ENCODE measurements at places on chromosomes 4 and X.
A peak's percentile ranks its signal among the peaks of the same experiment; 100 is the strongest.

DNA sequence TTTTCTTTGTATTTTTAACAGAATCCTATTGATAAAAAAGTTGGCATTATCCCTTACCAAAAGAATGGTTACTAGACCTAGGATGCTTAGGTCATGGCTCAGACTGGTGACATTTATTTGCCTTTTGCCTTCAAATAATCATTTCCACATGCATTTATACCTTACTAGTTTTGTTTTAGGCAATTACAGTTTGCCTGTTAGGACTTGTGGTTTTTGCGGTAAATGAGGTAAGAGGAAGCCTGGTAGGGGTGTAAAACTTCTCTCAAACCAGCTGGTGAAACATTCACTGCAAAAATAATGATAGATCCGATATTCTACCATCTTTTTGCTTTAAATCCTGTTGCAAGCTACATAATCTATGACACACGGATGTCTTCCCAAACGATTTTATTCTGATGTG, 12.1 kb downstream of the LAMP2 start:
- no peak for DNase-seq

DNA sequence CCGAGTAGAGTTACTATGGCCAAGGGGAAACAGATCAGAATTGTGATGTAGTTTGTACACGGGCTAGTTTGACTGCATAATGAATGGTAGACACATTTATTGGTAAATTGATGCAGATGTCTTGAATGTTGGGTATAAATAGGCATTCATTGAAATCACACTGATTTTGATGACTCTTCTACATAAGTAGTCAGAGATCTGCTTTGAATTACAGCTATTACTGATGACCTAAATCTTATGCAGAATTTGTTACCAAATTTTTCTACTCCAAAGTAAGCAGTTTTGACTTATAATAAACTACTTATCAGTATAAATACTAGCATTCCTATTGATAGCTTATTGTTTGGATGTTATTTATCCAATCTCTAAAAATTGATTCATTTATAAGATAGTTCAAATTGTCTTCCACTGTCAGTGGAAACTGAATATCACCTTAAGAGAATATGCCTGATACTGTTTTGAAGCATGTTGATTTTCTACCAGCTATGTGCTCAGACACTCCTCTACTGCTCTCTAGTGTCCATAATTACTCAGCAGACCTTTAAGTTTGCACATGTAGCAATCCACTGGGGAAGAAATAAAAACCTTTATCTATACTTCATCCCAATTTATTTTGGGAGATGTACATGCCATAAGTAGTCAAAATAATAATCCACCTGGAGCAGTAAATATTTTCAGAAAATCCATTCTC, 120.3 kb downstream of the RASL11B start:
- DNase-seq, result peak; percentile 8

- DNase-seq, result no peak
Measured at GRCh38 chr4:91961504-91961903, 342.3 kb upstream of the GRID2 start.

DNA sequence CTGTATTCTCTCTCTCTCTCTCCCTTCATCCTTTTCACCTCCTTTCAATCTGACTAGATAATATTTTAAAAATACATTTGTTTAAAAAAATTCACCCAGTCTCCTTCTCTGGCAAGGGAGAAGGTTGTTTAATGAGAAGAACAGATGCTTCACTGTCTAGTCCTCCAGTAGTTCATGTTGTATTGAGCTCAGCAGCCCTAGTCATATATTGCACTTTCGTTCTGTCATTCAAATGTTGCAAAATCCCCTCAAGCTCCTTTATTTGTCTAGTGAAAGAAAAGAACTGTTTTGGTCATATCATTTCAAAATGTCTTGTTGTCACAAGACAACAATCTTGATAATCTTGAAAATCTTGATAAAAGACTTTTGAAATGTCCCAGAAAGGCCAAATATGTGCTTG, 248.0 kb downstream of the GALNTL6 start:
- DNase-seq, result no peak

- DNase-seq, result no peak
Measured at GRCh38 chr4:188484256-188484655, 345.0 kb downstream of the TRIML1 start.

DNA sequence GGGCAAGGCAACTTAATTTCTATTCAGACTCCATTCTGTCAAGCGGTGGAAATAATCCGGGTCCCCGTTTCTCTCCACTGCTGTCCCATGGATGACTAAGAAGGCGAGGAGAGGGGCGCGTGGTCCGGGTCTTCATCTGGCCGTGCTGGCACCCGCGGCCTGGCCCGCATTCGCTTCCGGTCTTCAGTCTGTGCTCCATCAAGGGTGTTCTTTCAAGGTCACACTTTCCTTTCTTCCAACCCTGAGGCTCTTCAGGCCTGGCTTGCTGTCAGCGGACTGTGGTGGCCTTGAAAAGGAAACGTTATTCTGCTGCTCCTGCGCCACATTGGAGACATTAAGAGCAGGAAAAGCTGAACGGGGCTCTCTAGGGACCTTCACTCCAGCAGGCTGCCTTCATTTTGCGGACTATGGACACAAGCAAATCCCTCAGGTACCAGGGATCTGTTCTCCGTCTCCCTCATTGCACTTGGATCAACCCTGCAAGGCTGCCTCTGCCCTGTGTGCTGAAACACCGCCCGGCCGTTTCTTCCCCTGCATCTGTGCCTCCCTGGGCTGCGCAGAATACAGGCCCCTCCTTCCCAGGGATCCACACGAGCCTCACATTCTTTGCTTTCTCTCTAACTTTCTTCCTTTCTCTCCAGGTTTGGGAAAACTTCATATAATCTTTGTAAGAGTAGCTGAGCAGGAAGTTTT, 5.7 kb upstream of the SLC25A4 start:
- DNase-seq, result no peak

DNA sequence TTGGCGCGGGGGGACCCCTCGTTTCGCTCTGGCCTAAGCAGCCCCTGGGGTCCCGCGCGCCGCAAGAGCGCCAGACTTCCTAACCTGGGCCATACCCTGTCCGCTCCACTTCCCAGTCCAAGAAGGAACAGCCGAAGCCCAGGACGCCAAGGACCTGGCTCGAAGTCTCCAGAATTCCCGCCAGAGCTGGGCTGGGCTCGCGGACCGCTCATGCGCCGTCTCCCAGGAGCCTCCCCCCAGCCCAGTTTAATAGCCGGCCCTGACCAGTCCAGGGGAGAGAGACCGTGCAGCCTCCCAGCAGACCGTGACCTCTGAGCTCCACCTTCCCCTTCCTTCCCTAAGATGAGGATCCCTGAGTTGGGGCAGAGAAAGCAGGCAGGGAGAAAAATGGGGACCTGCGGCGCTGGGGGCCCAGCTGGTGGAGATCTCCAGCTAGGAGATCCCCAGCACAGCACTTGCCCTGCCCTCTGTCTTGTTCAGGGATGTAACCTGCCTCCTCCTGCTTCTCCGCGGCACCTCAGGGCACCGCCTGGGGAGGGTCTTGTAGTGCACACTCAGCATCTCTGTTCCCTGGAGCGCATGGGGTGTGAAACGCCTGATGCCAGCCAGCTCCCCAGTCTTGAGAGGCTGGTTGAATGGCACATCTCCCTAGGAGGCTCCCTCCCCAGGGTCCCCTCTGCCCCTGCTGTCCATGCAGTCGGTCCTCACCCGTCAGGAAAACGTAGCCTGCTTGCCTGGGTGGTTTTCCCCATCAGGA, 1.2 kb upstream of the LETM1 start:
- no peak for DNase-seq

GRCh38 chr4:186898367-186898766, 174.7 kb upstream of the FAT1 start:
- no peak for DNase-seq

DNA sequence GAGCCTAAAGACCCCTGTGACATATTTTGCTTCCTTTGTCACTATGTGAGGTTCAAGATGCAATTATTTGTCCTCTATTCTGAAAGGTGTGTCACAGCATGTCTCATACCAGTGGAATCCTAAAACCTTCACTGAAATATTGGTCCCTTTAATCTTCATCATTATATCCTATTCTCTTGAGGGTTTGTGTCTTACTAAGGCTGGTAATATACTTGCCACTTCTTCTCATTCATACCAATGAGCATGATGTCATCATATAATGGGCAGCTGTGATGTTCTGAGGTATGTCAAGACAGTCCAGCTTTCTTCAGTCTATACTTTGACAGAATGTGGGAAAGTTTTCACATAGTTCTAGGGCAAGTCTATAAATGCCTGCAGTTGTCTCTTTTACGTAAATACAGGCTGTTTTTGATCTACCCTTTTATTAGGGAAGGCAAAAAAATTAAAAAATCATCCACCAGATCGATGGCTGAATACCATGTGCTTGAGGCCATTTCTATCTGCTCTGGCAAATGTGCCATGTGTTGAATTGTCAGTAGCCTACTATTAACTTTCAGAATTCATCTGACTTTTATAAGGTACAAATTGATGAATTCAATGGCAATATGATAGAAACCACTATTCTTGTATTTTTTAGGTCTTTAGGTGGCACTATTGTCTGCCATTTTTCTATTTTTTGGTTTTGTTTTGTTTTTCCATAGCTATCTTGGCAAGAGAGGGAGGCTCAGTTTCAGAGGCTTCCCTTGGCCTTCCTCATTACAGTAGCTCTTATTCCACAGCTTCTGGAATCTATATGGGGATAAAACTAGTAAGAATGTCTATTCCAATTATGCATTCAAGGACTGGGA, 209.0 kb downstream of the PPARGC1A start:
- no peak for DNase-seq

- no peak for DNase-seq
Measured at GRCh38 chr4:123673971-123674370, 277.4 kb downstream of the SPRY1 start.

DNA sequence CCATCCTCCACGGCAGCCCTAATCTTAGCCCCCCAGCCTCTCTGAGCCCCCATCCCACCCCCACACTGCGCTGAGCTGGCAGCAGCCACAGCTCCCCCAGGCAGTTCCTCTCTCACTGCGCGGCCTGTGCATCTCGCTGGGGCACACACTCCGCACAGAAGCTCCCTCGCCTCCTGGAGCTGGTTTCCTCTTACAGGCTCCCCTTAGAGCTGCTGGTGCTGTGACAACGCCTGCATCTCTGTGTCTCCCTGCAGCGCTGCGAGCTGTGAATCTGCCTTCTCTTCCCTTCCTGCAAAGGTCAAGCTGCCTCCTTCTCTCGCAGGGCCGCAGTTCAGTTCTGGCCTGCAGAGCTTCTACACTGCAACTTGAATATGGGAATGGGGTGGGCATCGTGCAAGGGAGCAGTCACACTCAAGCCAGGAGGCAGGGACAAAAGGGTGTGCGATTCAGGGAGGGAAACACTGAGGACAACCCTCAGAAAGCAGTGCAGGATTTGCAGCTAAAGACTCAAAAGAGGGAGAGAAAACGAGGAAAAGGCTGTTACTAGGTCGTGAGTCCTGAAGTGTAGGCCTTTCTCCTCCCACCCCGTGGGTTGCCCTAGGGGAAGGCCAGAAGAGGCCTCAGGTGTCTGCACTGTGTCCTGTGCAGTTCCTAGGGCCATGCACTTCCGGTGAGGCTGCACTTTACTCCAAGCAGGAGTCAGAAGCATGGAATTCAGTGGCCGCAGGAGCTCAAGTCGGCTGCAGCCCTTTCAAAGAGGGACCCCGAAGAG, 87.0 kb downstream of the BCOR start:
- no peak for DNase-seq

DNA sequence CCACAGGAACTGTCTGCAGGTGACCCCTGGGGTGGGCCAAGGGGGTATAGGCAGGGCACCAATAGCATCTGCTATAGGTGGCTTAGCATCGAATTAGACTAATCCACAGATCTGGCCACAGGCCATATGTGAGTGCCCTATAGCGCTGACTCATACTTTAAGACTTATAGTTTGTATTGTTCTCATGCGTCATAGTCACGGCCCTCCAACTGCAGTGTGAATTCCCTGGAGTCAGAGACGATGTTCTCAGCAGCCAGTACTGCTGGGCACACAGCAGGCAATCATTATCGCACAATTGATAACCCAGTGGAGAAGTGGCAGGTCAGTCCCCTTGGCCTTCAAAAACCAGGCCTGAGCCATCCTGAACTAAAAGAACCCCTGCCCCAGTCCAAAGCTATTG, 58.1 kb downstream of the ADGRG2 start:
- no peak for DNase-seq

- DNase-seq, result no peak
Measured at GRCh38 chr4:153988492-153989363, 199.8 kb upstream of the SFRP2 start.

- DNase-seq, result peak; percentile 59
Measured at GRCh38 chr4:68373513-68373912, 23.6 kb upstream of the YTHDC1 start.
